ENCODE measurements at places on chromosomes 5 and 9.

GRCh38 chr9:76516871-76517270, 57.9 kb downstream of the GCNT1 start:
- no peak for DNase-seq

DNA sequence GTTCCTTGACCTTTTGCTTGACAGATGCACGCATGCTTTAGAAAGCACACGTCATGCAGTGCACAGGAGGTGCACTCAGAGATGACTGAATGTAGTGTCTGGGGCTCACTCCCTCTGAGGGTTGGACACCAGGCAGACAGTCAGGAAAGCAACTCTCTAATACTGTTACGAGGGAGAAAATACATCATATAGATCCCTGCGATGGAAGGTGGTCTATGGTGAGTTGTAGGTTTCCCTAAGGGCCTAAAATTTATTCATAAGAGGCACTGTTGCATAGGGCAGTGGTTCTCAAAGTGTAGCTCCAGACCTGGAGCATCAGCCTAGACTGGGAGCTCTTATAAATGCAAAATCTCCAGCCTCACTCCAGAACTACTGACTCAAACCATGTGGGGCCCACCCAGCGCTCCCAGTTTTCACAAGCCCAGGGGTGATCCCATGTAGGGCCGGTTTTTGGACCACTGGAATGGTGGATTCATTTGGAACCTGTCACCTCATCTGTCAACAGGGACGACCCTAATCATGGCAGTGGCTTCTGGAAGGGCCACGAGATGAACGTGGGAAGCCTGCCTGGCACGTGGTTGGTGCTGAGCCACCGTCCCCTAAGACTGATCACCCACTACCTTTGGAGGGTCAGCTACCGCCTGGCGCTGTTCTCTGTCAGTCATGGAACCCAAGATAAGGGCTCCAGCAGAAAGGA, 16.8 kb upstream of the PHF19 start:
- DNase-seq: no peak

- DNase-seq: peak; percentile 65
These were observed 44.3 kb upstream of the EXOC3 start for GRCh38 chr5:398475-399295.

DNA sequence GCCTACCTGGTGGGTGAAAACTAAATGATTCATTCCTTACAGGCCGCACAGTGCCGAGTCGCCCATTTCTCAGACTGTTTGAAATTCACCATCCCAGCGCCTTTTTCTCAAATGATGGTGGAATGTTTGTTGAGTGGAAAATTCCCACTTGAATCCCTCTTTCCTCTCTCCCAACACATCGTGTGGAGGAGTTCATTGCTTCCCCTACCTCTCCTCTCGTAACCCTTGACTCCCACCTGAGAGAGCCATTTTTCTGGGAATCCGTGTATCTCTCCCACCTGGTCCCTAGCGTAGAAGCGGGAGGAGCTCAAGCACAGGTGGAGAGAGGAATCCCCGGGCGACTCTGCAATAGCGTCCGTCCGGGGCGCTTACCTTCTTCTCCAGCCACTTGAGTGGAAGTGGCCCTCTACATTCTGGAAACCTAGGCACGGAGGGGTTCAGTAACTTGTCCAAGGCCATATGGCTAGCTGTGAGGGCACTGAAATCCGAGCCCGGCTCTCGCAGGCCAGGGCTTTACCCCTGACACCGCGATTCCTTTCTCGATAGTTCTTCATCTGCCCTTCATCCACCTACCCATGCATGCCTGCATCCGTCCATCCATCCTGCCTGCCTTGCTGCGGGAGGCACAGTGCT, 683 bp downstream of the OSMR start:
- DNase-seq: peak; percentile 68

DNA sequence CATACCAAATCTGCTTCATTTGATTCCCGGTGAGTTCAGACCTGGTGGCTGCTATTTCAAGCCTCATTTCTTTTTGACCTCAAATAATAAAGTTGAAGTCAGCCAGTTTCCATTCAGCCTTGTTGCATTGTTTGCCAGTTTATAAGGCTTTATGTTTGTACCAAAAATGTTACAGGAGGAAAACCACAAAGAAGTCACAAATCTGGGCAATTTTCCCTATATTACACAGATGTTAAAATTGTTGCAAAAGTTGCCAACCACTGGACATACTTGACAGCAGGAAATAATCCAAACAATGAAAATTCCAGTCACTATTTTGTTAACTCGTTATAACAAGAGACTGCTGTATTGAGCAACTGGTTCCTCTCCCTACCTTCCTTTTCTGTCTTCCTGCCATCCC, 1325.0 kb upstream of the DMAC1 start:
- DNase-seq: no peak

GRCh38 chr5:95281226-95281625, 3.7 kb downstream of the MCTP1 start:
- peak; percentile 82 for DNase-seq

- no peak for DNase-seq
These were observed 255.5 kb downstream of the PDE4D start for GRCh38 chr5:59637884-59638580.

DNA sequence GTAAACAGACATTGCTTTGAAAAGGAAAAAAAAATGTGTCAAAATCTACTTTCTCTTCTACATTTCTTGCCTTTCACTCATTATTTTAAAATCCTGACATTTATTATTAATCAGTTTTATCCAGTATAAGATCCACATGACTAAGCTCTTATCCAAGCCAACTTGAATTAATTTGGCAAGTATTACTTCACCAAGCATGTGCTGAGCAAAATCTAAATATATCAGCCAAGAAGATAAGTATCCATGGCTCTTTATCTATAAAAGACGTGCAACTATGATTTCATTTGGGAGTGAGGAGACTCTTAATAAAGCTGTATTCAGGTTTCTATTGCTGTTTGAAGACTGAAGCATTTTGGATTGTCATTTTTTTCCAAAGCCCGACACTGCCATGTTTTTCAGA, 221.3 kb downstream of the TRIM36 start:
- DNase-seq: no peak

GRCh38 chr5:142065273-142065672, 43.3 kb upstream of the NDFIP1 start:
- DNase-seq: no peak

- DNase-seq: no peak
These were observed 140.8 kb downstream of the TSSK1B start for GRCh38 chr5:113293975-113294310.

- no peak for DNase-seq
These were observed 673.4 kb upstream of the MEF2C start for GRCh38 chr5:89556215-89556913.

DNA sequence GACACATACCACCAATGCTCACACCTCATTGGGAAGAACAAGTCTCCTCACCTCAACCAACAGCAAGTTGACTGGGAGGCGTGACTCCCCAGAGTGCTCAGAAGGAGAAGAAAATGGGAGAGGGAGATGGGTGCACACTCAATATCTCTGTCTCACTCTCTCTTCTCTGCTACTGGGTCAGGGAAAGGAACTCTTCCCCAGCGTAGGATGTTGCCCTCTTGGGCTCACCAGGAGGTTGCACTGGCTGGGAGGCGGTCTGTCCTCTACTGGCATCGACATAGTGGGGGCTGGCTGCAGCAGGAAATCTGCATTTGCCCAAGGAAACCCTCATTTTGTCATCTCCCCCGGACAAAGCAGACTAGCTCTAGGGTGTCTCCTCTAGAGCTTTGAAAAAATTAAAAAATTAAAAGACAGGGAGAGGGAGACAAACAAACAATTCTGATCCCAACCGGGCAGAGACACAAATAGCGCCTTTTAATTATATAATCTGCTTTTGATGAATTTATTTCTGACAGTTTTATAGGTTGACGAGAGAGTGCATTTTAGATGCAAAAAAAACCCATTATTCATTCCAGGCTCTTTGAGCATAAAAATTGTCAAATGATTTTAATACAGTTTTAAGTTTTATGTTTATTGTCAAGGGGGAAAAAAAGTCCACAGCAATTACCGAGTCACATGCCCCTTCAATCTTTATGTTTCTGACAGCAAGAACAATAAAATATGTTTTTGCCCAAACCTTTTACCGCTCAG, 179.3 kb upstream of the MVB12B start:
- DNase-seq: peak; percentile 25

Data from endodermal cell (in vitro differentiated cells).